ENCODE measurements at places on chromosomes 16 and 17. TPM values are rescaled to one million over a fixed set of nuclear protein-coding genes. Genes with fewer than 3 reads are reported as not detected.

Gene CNGB1
- not detected for polyA plus RNA-seq

Gene NOL11
- polyA plus RNA-seq, result 32.2 TPM

Gene TBC1D3B
- 2.3 TPM for polyA plus RNA-seq

Gene PRR11
- 24.7 TPM for polyA plus RNA-seq

Gene FLCN
- polyA plus RNA-seq, result 15.4 TPM

Gene KCNG4
- not detected for polyA plus RNA-seq

Gene KRTAP4-3
- not detected for polyA plus RNA-seq

Gene KRT39
- polyA plus RNA-seq, result not detected

Gene CD300A
- polyA plus RNA-seq, result not detected

Gene BLMH
- 10.7 TPM for polyA plus RNA-seq

Gene GPR142
- not detected for polyA plus RNA-seq

Gene IL34
- 0.45 TPM for polyA plus RNA-seq

Gene SLC52A1
- polyA plus RNA-seq, result 0.23 TPM

Gene CCL5
- 0.16 TPM for polyA plus RNA-seq

GRCh38 chr16:69494991-69495392 is 70.6 kb downstream of the CYB5B start:
- no peak for DNase-seq

DNA sequence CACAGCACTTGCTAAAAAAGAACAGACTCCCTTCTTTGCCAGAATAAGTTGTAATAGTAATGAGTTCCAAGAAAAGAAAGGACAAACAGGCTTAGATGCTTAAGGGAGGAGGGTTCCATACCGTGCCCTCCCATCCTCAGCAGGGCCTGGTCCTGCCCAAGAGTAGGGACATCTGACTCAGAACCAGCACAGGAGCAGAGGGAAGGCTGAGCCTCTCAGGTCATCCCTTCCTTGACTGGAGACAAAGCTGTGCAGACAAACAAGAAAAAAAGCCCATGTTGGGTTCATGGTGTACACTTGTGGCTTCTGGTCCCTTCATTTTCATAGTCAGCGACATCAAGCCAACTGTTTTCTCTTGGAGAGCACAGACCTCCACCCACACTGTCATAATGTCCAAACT is 44.2 kb upstream of the NDRG4 start:
- no peak for DNase-seq

DNA sequence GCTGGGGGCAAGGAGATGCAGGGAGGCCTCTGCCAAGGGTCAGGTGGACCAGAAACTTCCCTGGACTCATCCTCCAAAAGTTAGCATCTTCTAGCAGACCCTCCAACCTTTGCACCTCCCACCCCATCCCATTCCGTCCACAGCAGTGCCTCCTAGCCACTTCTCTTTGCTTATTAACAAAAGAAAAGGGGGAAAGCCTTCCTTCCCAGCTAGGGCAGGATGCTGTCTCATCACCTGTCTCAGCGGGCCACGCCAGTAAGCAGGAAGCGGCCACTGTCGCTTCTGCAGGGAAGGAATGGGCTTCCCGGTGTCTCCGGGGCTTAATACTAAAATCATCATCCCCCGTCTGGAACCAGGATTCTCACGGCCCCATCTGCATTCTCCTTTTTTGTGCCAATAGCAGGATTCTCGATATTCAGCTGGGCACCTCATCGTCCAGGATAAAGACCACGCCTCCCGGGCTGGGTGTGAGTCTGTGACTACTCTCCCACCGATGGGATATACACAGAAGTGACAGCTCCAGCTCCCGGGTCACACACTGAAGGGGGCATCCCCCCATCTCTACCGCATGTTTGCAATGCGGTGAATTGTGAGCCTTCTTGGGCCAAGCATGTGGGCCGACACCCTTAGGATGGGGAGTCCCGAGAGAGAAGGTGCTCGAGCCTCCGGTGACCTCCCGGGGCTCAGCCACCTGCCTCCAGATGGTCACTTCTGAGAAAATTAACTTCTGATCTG is 15.5 kb upstream of the RBFOX3 start:
- no peak for DNase-seq

GRCh38 chr17:3845291-3845620 is 790 bp downstream of the NCBP3 start:
- no peak for DNase-seq

DNA sequence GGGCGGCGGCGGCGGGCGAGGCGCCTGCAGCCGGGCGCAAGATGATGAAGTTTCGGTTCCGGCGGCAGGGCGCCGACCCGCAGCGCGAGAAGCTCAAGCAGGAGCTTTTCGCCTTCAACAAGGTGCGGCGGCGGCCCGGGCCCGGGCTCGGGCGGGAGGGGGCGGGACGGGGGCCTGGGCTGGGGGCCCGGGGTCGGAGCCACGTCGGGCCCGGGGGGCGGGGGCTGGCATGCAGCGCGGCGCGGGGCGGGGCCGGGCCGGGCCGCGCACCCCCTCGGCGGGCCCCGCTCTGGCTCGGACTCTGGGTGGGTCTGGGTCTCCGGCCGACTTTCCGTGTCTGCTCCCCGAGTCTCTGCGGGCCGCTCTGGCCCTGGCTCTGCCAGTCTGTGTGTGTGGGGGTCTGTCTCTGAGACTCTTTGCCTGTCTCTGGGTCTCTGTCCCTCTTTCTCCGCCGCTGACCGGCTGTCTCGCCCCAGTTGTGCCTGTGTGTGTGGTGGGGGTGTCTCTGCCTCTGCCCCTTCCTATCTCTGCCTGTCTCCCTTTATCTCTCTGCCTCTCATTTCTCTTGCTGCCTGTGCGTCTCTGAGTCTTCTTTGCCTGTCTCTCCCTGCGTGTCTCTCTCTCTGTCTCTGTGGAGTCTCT is 328 bp downstream of the LLGL1 start:
- no peak for DNase-seq

- no peak for DNase-seq
Observed at GRCh38 chr16:14056970-14057369, 14.1 kb upstream of the MRTFB start.

DNA sequence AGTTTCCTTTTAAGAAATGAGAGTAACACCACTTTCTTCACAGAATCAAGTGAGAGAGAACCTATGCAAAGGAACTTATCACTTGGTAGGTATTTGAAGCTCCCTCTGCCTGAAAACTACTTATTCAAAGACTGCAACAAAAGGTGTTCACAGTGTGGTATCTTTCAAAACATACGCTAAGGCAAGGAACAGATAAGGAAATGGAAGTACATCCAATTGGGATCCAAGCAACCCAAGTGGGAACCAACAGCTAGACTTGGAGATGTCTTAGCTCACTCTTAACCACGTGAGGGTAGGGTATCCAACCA is 431 bp upstream of the PPM1E start:
- DNase-seq, result no peak

- DNase-seq, result no peak
Observed at GRCh38 chr16:49471038-49471727, 97.6 kb downstream of the C16orf78 start.

DNA sequence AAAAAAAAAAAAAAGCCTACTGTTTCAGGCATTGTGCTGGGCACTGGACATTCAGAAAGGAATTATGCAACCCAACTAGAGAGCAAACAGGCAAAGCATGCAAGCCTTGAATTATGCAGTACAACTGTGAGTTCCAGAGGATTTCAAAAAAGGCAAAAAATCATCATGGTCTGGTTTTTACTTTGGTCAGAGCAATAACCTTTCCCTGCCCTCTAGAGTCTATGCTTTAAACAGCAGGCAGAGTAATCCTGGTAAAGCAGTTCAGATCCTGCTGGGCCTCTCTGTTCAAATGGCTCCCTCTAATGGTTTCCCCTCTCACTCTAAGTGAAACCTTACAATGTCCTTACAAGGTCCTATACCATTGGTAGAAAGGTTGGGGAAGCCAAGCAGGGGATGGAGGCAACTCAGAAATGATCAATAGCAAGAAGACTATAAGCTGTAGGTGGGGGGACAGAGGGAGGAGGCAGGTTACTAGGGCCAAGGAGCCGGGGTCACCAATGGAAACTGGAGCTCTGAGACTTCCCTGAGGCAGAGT is 4.6 kb upstream of the TAF15 start:
- peak; percentile 79 for DNase-seq

GRCh38 chr17:78767806-78768205 is 14.3 kb downstream of the CYTH1 start:
- no peak for DNase-seq

DNA sequence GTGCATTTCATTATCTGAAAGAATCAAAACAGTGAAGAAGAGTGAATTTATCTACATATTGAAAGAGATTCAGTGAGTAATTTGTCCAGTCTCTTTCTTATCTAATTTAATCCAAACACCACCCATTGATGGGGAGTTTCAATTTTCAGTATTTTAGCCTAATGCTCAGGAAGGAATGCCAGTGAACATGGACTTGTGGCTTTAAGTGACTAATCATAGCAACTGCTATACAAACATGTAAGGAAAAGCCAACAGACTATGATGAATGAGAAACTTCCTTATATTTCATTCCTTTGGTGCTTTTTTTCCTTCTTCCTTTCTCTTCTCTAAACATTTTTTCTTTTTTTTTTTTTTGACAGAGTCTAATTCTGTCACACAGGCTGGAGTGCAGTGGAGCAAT is 885.8 kb downstream of the KCNJ2 start:
- no peak for DNase-seq

DNA sequence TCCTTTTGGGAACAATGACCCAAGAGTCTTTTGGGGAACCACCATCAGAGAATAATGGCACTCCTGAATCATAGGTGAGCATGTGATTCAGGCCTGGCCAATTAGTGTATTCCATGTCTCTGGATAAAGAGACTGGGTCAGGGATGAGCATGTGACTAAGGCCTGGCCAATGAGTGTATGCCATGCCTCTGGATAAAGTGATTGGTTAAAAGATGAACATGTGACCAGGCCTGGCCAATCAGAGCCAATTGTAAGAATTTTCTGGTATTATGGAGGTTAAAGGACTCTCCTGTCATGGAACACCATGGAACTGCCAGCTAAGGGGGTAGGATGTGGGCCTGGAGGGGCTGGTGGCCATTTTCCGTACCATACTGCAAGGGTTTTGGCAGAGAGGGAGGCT is 194.3 kb downstream of the C16orf78 start:
- no peak for DNase-seq

GRCh38 chr16:57814896-57815295 is 12.6 kb upstream of the KIFC3 start:
- DNase-seq, result no peak

DNA sequence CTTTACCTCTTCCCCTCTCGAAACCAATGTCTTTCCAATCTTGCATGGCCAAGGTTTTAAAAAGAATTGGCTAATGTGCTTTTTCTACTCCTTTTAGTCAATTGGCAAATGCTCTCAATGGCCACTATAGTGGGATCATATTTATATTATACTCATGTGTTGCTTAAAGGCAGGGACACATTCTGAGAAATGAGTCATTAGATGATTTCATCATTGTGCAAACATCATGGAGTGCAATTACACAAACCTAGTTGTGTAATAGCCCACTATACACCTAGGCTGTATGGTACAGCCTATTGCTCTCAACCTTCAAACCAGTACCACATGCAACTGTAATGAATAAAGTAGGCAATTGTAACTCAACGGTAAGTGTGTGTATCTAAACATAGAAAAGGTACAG is 180.9 kb downstream of the HS3ST3A1 start:
- DNase-seq, result peak; percentile 24

DNA sequence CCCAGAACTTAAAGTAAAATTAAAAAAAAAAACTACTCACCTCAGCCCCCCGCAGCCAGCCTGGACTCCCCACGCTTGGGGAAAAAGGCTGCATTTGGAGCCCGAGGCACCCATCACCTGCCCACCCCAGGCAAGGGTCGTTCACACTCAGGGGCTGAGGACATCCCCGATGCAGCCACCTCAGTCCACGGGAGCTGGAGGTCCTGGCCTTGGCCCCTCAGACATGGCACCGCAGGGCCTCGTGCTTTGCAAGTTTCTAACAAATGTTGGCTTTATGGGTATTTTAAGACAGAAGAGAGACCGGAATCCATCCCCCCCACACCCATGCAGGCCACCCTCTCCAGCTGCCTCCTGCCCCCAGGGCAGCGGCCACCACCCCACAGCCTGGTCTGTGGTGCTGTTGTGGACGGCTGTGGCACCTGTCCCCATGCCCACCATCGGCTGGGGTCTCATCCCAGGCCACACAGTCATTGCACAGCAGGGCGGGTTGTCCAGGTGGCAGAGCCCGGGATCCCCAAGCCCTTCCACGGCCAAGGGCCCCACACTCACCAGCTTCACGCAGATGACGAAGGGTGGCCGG is 116.4 kb upstream of the ZNF750 start:
- DNase-seq, result no peak

DNA sequence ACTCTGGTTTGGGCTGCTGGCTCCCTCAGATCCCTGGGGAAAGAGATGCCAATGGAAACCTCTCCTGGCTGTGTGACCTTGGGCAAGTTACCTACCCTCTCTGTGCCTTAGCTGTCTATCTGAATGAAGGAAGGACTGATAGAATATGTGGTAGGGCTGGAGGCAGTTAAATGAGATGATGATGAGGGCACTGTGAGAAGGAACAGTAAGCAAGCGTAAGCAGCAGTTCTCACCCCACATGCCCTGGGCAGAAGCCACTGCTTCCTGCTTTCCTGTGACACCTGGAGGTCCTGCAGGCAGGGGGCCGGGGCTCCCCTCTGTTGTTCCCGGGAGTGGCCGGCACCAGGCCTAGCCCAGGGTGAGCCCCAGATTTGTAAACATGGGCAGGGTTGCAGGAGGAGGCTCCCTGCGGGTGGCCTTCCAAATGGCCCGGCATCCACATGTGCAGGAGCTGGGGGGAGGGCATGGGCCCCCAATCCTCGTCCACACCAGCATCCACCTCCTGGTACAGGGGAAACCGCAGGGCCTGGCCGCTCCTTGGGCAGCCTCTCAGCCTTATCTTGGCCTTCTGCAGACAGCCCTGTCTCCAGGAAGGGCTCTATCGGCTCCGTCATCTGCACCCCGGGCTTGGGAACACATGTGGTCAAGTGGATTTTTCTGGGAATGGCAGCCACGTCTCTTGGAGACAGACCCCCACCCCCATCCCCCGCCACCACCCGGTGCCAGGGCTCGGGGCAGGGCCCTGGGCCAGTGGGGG is 235.6 kb upstream of the GSE1 start:
- DNase-seq, result no peak

- DNase-seq, result peak; percentile 52
Observed at GRCh38 chr16:68993885-68994284, 111.6 kb upstream of the HAS3 start.

- no peak for DNase-seq
Observed at GRCh38 chr17:42361781-42362186, 26.5 kb downstream of the STAT3 start.
